ENCODE measurements at places on chromosomes 2 and 18.

DNA sequence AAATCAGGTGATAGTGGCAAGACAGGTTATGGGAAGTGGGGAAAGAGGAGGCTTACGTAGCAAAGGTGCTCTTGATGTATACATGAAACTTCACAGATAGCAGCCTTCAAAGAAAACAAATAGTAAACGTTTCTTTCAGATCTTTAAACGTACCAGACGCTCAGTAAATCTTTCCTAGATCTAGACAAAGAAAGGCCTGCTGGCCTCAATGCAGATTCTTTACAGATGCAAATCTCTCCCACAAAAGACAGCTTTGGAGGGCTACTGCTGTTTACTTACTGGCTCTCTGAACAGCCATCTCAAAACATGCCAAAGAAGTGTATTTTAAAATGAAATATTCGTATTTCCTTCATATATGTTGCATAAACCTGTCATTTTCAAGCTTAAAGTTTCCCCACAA, 1279.9 kb upstream of the NRXN1 start:
- no peak for DNase-seq

GRCh38 chr2:207845202-207845864, 75.6 kb upstream of the FZD5 start:
- DNase-seq, result no peak

GRCh38 chr2:162840598-162841246, 2.2 kb upstream of the KCNH7 start:
- DNase-seq, result peak; percentile 4

DNA sequence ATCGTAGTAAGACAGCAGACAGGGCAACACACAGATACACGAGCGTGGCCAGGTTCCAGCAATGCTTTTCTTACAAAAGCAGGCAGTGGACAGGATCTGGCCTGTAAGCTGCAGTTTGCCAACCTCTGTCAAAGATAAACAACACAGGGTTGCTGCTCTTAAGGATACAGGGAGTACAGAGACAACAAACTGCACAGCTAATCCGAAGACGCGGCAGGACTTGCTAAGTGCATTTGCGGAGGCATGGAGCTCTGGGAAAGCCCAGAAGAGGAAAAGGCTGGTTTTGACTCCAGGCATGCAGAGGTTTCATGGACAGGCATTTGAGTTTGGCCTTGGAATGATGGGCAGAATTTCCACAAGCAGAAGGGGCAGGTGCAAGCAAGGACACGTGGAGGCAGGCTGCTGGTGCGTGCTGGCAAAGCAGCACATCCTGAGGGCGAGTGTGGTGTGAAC, 24.4 kb downstream of the SERTAD2 start:
- no peak for DNase-seq

DNA sequence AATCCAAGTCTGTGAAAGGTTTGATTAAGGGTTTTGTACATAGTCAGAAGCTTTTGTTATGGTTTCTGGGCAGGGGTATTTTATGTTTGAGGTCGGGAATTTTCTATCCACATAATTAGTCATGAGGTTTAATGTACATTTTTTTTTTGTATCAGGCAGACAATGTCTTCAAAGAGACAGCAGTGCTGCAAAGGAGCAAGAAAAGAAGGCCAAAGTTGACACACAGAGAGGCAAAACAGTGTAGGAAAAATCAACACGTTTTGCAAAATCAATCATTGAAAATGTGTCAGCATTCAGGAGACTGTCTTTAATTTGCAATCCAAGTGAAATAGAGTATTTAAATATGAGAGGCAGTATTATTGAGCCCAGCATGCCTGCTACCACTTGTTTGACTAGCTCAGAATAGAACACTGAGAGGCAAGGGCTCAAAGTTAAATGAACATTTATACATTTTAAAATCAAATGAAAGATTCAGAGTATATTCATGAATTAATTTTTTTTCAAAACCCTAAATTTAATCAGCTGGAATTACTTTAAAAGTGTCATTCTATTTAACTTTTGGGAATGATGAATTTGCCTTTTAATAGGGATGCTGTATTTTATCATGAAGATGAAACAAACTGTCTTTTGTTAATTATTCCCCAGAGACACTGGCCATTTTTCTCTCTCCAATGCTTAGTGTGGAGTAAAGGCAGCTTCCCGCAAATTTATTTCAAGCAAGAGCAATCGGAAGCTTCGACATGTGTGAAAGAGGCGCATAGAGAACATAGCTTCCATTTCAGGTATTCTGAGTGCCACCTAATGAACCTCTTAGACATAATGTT, 11.3 kb downstream of the VRK2 start:
- no peak for DNase-seq

GRCh38 chr2:85425588-85425987, 7.1 kb downstream of the SH2D6 start:
- DNase-seq, result no peak

- no peak for DNase-seq
Measured at GRCh38 chr18:48548011-48548771, 9.4 kb downstream of the CTIF start.

DNA sequence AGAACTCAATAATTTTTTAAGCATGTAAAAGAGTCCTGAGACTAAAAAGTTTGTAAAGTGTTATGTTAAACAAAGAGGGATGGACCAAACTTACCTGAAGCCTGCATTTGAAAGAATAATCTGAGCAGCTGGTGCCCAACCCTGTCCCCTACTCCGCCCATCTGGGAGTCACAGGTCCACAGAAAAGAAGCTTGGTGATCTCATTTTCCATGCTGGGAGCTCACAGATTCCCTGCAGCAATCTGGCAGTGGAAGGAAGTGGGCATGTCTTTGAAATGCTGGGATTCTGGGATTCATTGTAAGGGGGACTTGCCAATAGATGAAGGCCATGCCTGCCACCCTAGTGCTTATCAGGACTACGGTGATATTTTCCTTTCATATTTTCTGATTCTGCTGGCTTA, 17.9 kb downstream of the CDH2 start:
- no peak for DNase-seq

- no peak for DNase-seq
Measured at GRCh38 chr18:50847192-50847591, 27.4 kb upstream of the MRO start.
